ENCODE measurements at places on chromosomes 1 and 21.

GRCh38 chr1:7587108-7587772 lies 183.9 kb upstream of the VAMP3 start:
- no peak for DNase-seq

DNA sequence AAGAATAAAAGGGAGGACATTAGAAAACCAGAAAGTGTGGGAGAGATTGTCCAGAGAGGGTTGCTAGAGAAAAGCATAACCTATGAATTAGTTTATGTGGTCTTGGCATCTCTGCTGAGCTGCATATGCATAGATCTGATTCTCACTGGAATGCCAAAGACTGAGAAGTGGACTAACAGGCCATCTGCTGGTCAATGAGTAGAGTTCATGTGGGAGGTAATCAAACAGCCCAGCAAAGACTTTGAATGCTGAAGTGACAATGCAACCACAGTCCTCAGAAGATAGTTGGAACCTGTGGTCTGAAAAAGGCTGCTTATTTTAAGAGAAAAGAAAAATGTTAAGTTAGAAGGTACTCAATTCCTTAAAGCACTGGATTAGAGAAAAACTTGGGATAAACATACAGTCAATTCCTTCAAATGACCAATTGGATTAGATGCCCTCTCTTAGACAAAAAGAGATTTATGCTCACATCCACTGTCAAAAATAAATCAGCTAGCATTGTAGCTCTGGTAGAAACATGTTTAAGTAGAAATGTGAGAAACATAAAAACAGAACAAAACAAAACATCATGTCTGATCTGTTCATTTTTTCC lies 382.8 kb downstream of the AMY1C start:
- DNase-seq = no peak

DNA sequence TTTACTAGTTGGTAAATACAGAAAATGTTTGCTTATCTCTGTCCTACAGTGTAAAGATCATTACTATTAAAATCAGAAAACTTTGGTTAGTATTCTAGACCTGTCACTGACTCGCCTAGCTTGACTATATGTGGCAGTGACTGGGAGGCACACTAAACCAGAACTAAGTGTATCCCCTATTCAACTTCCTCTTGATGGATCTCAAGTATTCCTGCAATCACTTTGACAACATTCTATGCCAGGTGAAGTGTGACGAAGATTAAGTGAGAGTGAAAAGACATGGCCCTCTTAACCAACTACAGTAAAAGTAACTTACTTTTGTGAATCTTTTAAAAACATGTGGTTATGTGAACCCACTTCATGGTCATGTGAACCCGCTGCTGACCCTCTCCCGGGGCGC lies 223.0 kb upstream of the ADAMTS5 start:
- DNase-seq = no peak

- no peak for DNase-seq
Measured at GRCh38 chr1:154481053-154481452, 21.0 kb upstream of the TDRD10 start.

DNA sequence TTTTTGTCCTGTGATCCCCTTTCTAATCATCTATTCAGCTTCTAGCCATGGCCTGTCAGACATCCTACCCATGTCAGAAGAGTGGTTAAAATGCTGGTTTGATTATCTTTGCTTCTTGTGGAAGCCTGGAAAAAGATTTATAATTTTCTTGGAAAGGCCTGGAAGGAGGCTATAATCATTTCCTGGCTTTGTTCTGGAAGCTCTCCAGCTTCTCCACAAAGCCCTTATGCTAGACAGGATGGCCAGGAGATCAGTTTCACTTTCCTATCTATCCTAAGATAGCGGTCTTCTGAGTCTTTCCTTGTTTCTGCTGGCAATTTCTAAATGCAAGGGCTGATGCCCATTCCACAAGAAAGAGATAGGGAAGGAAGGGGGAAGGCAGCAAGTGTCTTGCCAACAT lies 90.9 kb upstream of the SLC44A3 start:
- no peak for DNase-seq

- DNase-seq = no peak
Measured at GRCh38 chr1:214439352-214440119, 111.9 kb downstream of the PTPN14 start.

DNA sequence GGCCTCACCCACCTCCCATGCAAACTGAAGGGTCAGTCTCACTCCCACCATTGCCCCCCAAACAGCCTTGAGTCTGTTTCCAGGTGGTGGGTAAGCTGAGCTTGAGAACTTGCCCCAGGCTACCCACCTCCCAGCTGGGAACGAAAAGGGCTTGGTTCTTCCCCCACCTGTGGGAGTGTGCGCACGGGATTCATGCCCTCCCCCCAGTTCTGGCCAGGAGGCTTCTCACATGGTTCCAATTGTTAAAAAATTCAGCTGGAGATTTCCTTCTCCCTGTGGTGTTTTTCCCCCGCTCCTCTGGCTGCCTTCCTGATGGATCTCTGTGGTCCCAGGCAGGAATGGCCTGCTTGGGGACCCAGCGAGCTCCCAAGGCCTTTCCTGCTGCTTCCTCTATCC lies 81.8 kb upstream of the C21orf91 start:
- no peak for DNase-seq

DNA sequence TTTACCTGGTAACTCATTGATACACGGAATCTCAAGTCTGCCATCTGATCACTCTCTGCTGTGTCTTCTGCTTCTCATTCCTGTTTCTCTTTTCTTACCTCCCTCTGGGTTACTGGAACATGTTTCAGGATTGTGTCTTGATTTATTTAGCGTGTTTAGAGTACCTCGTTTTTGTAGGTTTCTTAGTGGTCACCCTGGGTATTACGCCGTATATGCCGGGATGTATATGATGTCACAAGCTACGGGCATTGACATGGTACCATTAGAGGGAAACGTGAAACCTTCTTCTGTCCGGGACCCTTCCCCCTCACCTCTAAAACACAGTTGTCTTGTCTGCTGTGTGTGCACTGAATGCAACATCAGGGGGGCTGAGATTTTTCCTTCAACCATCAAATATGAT lies 2.8 kb downstream of the ACTRT2 start:
- no peak for DNase-seq

DNA sequence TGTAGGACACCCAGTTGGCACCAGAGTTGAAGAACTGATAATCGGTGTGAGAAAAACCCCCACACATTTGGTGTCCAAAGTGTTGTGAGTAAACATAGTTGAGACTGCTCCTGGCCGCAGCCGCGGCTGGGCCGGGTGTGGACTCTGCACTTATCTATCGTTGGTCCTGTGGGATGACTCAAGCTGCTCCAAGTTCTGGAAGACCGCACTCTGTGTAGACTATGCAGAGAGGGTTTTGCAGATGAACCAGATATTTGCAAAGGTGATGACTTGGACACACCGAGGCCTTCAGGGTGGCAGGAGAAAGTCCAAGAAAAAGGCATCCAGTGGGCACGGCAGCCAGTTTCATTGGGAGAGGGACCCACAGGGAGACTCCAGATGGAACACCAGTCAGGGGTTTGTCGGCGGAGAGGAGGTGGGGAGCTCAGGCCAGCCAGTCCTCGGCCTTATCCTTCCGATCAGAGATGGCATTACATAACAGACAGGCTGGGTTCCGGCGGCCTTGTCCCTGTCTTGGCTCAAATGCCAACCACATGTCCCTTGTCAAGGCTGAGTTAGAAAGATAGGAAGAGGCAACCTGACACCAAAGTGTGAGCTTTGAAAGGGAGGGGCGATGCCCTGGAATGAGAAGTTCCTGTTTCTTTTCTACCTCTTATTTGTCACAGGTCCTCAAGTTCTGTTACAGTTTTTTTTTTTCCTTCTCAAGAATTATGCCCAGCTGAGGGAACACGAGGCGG lies 21.1 kb downstream of the C2CD2 start:
- no peak for DNase-seq

- no peak for DNase-seq
Measured at GRCh38 chr1:44289530-44289929, 65.5 kb downstream of the ERI3 start.

DNA sequence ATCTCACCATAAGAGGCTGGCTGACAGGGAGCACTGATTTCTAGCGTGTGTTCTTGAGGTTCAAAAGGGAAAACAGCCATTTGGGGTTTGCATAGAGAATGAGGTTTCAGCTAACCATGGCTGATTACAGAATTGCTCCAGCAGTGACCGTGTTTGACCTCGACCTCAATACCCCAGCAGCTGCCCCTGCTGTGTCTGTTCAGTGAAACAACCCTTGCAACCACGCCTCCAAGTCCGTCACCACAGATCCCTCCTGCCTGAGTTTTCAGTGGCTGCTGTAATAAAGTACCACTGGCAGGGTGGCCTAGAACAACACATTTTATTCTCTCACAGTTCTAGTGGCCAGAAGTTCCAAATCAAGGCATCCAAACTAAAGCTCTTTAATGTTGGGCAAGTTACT lies 147.7 kb downstream of the HUNK start:
- no peak for DNase-seq

DNA sequence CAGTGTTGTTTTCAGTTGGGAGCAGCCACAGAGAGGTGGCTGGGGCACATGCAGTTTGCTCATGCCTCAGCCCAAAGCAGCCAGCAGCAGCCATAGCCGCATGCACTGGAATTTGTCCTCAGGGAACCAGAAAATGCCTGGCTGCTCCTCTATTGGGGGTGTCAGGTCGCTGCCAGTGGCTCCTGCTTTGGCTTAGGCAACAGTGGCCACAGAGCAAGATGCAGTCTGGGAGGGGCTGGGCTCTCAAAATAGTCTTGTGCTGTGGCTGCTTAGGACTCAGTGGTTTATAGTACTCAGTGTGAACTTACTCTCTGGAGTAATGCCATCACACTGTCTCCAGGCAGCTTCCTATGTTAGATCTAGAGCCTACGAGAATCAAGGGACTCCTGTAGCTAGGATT lies 25.0 kb downstream of the CD55 start:
- DNase-seq = no peak

GRCh38 chr21:35202431-35202830 lies 153.3 kb upstream of the RUNX1 start:
- DNase-seq = no peak

DNA sequence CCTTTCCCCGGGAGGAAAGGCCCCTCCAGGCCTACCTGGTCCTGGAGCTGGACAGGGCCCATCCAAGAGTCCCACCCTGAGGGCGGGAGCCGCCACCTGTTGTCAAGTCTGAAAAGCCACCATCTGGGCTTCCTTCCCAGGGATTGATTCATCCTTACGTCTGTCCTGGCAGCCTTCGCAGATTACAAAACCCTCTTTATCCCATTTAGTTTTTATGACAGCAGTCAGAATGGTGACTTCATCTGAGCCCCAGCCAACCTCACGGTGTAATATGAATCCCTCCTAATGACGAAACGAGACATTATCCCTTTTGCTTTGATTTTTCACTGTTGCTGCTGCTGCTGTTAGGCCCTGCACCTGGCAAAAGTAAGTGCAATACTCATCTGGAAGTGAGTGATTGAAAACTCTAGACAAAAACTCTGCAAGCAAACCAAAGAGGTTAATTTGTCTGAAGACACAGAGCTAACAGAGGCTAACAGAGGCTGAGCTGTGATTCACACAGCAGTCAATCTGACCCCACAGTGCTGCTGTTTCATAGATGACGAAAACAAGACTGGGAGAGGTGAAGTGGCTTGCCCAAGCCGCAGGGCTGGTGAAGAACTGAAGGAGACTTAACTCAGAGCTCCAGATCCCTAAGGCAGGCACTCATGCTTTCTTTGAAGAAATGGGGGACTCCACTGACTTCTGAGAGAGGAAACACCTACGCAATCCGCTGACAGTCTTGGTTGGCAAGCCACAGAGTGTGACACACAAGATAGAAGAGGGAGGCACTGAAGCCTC lies 30.0 kb upstream of the S100A7 start:
- DNase-seq = no peak

DNA sequence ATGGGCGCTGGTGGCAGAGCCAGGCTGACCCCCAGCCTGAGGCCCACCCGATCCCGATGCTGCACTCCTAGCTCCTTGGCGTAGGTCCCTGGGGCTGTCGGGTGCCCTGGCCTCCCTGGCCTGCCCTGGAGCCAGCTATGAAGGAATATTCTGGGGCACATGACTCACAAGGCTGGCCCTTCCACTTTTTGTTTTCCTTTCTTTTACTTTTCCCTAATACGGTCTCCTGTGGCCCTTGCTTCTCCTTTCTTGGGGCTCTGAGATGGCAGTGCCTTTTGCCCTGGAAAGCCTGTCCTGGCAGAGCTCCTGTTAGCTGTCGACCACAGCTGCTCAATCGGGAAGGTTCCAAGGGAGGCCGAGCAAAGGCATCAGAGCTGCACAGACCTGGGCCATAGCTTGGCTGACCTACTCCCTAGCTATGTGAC lies 22.1 kb downstream of the ARHGEF10L start:
- no peak for DNase-seq

All from T follicular helper cell (primary cell).